Vagina (tissue), 2 donors: ENCODE measurements at places on chromosomes 6 and 20.

GRCh38 chr6:115972679-115973078 is 88.0 kb downstream of the FRK start:
- DNase-seq: no peak

GRCh38 chr6:454148-454991 is 62.8 kb downstream of the IRF4 start:
- DNase-seq: no peak

- no peak for DNase-seq
These were observed 1.7 kb downstream of the LOC128125822 start for GRCh38 chr6:63573899-63574553.

DNA sequence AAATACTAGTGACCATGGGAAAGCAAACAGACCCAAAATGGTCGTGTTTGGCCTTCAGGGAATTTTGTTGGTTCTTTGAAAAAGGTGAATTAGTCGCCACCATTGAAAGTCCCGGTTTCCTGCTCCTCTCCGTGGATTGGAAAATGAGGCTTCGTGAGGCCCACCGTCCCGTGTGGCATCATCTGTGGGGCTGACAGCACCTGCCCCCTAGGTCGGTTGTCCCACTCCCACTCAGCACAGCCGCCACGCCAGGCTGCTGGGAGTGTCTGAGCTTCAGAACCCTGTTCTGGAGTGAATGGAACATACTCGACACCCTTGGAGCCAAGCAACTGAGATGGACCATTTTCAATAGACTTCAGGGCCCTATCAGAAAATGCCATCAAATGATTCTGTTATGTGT is 33.0 kb upstream of the FOXC1 start:
- peak; percentile 54 for DNase-seq

DNA sequence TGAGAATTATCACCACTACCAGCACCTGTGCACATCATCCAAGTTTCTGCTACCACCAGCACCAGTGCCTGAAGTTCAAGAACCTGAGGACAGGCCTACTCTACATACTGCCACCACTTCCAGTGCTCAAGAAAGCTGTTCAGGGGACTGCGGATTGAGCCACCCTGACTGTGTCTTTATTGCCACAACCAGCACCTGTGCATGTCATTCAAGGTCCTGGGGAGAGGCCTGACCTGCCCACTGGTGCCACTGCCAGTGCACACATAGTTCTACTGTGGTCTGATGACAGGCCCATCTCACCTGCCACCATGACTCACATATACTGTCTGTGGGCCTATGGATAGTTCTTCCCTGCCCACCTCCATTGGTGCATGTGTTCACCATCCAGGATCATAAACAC is 559.4 kb downstream of the COL12A1 start:
- DNase-seq: no peak

DNA sequence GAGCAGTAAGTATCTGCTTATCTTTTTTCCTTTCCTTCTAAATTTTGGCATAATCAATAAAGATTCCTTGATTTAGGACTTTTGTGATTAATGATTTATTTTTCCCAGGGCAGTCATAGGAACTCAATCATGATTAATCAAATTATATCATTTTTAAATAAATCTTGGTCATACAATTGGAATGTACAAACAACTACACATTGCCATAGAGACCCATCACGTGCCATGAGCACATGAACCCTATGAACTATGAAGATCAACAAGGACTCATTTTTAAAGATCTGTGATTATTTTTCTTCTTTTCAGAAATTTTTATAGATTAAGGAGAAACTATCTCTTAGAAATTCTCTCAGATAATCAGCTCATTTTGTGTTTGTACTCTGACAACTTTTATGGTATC is 622.4 kb downstream of the BCKDHB start:
- DNase-seq: no peak

DNA sequence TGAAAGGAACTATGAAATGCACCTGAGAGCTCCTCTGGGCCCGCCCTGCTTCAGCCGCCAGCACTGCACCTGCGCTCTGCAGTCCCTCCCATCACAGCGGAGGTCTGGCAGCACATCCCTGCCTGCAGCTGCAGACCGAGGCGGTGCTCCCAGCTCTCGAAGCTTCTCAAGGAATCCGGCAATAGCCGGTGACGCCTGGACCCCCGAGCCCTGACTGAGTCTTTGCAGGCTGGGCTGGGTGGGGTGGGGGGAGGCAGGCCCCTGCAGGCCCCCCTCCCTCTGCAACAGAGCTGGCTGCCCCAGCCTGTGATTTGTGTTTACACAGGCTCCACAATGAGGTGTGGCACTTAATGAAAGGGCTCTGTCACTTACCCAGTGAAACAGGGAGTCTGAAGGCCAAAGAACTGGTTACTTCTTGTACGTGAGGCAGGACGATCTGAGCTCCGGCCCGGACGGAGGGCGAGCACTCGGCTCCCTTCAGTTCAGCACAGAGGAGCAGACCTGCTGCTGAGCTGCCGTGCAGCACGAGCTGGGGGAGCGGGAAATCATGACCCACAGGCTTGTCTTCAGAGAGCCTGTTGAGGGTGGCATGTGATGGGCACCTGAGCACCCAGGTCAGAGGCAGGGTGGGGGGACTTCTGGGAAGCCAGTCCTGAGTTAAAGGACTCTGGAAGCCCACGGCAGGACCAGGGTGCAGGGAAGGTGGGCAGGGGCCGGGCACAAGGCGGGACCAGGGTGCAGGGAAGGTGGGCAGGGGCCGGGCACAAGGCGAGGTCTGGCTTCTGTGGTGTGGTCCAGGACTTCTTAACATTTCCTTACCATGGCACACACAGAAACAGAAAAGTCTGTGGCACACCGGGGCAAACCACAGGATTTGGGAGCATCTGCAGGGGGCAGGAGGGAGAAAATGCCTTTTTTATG is 192.3 kb upstream of the THBS2 start:
- DNase-seq: no peak

DNA sequence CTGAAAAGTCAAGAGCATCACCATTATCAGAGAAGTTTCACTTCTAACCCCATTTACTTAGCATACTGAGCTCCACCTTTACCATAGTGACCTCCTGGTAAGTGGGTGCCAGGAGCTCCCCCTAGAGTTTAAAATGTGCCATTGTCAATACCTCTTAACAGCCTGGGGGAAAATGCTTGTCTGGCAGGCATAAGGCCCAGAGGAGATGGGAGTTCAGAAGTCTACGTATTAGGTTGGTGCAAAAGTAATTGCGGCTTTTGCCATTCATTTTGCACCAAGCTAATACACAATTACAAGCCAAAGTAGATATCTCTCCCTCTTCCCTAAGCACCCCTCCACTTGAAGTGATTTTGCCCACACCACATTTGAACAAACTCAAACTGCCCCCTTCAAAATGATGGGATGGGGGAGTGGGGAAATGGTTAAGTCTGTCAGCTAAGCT is 919.0 kb downstream of the KIF16B start:
- DNase-seq: no peak

- no peak for DNase-seq
These were observed 55.8 kb downstream of the LYRM2 start for GRCh38 chr6:89582669-89583325.

- DNase-seq: no peak
These were observed 12.1 kb upstream of the OCSTAMP start for GRCh38 chr20:46562373-46563169.

GRCh38 chr6:166417285-166417691 is 34.5 kb upstream of the MPC1 start:
- DNase-seq: no peak
